ENCODE measurements at places on chromosomes 12 and 14.

DNA sequence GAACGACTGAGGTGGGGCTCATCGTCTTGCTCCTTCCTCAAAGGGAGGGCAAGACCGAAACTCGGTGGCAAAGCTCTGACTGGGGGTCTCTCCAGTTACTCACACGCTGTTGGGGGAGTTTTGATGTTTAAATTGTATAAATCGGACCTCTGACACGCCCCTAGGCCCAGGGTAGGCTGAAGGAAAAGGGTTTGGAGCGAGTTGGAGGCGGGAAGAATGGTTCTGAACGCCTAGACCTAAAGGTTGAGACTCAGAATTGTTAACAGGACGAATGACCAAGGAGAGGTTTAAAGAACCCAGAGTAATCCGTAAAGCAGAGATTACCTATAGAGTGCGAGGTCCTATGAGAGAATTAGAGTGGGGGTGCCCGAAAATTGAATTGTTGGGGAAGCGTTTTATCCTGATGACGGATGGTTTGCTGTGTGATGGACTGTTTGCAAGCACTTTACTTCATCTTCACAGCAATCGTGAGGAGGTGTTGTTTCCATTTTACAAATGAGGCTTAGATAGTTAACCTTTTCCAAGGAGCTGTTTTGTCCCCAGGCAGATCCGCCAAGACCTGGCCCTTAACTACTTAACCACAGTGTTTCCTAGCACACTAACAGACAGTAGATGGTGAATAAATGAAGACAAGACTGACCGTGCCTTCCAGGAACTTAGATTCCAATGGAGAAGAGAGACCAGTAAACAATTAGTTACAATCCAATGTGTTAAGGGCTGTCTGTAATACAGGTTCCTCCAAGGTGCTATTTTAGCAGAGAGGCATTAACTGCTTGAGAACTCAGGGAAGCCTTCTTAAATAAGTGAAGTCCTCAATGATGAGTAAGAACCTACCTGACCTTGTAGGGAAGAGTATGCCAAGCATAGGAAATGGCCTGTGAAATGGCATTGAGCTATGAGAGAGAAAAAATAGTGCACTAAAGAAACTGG lies 929 bp upstream of the UBE2N start:
- DNase-seq, result no peak

- no peak for DNase-seq
Observed at GRCh38 chr14:59265808-59266207, 77.3 kb downstream of the DAAM1 start.

GRCh38 chr14:34051966-34052657 lies 101.2 kb upstream of the EGLN3 start:
- no peak for DNase-seq

DNA sequence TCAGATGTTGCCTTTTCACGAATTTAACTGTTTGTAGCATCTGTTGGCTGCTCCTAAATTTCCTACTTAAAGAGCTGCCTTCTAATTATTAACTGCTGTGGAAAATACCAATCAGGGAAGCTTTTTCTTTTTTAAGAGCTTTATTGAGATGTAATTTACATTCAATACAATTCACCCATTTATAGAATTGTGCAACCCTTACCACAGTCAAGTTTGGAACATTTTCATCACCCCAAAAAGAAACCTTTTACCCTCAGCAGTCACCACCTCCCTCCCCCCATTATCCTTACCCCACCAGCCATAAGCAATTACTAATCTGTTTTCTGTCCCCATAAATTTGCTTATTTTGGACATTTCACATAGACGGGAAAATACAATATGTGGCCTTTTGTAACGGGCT lies 1.4 kb downstream of the PCNX4 start:
- no peak for DNase-seq

GRCh38 chr12:57430112-57430930 lies 522 bp downstream of the R3HDM2 start:
- DNase-seq, result no peak

GRCh38 chr12:93894391-93895088 lies 217.4 kb downstream of the CRADD start:
- no peak for DNase-seq

DNA sequence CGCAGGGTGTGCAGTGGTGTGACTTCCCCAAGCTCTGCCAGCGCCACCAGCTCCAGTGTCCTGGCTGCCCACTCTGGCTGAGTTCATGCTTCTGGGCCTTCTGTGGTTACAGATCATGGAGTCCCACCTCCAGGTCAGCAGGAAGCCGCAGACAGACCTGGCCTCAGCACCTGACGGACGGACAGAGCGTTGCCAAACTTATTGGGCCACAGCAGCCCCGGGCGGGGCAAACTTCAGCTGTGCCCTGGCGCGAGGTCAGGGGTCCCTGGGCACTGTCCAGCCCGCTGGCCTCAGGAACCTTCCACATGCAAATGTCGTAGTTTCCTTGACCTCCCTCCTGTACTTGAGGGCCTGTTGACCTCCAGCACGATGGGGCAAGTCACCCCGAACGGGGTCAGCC lies 11.2 kb downstream of the GPR132 start:
- DNase-seq, result no peak

DNA sequence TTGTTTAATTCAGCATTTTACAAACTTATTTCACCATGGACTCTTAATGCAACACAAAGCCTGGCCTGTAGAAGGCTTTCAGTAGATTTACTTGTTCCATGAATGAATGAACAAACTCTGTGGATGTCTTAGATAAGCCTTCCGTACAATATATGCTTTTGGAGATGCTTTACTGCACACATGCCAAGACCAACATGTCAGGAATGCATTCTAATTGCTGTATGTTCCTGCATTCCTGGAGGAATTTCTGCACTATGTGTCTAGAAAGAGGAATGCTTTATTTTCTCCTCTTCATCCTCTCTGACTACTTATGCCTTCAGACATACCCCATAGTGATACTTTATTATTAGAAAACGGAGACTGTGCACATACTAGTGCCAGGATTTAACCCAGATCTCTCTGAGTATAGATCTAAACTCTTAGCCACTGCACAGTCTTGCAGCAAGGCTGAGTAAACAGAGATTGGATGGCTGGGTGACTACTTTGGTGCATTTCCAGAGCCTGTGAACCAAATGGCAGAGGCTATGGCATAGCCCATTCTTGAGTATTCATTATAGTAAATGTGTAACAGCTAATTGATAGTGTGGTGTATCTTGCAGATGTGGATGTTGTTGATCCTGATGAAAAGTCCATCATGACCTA lies 108.2 kb downstream of the SYNE2 start:
- no peak for DNase-seq

DNA sequence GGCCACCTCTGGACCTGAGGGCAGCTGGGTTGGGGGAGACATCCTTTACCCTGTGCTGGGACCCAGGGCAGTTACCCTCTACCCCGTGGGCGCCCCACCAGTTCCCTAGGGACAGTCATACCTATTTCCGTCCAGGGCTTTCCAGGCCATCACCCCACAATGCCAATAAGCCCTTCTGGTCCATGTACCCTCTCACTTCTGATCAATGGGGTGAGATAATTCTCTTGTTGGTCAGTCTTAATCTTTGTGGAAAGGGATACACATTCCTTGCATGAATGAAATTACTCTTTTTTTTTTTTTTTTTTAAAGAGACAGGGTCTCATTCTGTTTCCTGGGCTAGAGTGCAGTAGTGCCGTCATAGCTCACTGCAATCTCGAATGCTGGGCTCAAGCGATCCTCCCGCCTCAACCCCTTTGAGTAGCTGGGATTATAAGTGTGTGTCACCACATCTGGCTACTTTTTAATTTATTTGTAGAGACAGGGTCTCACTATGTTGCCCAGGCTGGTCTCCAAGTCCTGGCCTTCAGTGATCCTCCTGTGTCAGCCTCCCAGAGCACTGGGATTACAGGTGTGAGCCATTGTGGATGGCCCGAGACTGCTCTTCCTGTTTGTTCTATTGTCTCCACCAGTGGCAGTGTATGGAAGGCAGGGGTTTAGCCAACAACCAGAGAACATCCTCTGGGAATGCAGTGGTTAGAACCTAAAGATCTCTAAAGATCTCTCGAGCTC lies 46.3 kb upstream of the STON2 start:
- DNase-seq, result no peak

DNA sequence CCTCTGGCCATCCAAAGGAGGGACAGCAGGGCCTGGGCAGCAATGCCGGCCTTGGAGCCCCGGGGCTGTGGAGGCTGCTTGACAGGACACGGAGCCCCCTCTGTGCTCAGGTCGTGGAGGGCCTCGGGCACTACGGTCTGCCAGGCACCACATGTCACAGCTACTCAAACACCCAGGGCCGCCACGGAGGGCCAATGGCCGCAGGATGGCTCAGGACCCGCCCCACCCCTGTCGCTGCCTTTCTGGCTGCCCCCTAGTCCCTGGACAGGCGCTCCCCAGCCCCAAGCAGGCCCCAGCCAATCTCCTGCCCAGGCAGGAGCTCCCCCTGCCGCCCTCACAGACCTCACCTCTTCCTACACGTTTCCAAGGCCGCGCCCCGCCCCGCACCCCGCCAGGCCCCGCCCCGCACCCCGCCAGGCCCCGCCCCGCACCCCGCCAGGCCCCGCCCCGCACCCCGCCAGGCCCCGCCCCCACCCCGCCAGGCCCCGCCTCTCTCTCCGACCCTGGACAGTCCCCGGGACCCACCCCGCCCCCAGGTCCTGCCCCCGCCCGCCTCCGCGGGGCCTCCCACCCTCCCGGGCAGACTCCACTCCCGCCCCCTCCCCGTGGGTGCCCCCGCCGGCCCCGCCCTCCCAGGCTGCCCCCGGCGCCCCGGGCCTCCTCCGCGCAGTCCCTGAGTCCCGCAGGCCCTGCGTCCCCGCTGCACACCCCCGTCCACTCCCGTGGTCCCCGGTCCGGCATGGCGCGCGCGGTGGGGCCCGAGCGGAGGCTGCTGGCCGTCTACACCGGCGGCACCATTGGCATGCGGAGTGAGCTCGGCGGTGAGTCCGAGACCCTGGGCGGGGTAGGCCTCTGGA lies at the start of gene ASPG:
Gene ASPG (plus strand): TSS at position 669 of the 857 bp plus-strand sequence. CDS start 71 bp downstream, at position 740.
- peak; percentile 34 for DNase-seq

- DNase-seq, result peak; percentile 1
Observed at GRCh38 chr12:26704684-26705460, 128.1 kb downstream of the ITPR2 start.

DNA sequence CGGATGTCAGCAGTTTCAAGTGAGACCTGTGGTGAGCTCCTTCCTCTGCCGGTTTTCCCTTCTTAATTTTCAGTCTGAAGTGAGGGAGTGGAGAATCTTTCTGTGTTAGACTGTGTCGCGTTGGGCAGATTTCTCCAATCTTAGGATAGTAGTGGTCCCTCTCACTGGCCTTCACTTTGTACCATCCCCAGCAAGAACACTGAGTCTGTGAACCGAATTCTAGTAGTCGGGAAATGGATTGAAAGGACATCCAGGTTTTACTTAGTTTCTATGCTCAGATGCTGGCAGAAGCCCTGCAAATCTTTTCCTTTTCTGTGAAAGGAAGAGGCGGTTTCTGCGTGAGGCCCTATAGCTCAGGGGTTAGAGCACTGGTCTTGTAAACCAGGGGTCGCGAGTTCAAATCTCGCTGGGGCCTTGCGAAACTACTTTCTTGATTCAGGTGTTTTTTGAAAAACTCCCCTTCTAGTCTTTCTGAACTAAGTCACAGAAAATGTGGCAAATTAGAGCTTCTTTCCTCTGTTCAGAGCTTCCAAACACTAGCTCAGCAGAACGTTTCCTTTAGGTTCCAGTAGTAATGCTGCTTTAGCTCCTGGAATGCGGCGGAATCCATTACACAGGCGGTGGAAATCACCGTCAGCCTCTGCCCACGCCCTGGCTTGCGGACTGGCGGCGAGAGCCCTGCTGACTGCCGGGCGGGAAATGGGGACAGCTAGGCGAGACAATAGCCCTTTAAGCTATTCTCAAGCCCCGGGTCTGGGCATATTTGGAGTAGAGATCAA lies 2.8 kb upstream of the RNASE4 start:
- DNase-seq, result peak; percentile 78

GRCh38 chr12:87302126-87302745 lies 727.0 kb downstream of the C12orf50 start:
- no peak for DNase-seq

DNA sequence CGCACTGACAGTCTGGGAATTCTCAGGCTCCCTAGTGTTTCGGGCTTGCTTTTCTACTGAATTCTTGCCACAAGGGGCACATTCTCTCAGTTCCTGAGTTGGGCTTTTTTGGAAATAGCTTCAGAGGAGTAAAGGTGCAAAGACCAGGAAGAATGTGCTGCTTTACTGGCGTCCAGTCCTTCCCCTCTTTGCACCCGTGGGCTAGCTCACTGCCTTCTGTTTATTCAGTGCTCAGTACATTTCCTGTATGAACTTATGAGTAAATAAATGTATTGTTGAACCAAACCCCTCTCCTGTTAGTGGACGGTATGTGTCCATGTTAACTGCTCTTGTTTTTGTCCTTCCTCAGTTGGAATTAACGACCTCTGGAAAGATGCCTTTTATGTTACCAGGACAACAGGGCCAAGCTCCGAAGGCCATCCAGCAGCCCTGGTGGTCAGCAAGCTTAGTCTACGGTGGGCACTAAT lies 24.0 kb downstream of the GSG1 start:
- no peak for DNase-seq

DNA sequence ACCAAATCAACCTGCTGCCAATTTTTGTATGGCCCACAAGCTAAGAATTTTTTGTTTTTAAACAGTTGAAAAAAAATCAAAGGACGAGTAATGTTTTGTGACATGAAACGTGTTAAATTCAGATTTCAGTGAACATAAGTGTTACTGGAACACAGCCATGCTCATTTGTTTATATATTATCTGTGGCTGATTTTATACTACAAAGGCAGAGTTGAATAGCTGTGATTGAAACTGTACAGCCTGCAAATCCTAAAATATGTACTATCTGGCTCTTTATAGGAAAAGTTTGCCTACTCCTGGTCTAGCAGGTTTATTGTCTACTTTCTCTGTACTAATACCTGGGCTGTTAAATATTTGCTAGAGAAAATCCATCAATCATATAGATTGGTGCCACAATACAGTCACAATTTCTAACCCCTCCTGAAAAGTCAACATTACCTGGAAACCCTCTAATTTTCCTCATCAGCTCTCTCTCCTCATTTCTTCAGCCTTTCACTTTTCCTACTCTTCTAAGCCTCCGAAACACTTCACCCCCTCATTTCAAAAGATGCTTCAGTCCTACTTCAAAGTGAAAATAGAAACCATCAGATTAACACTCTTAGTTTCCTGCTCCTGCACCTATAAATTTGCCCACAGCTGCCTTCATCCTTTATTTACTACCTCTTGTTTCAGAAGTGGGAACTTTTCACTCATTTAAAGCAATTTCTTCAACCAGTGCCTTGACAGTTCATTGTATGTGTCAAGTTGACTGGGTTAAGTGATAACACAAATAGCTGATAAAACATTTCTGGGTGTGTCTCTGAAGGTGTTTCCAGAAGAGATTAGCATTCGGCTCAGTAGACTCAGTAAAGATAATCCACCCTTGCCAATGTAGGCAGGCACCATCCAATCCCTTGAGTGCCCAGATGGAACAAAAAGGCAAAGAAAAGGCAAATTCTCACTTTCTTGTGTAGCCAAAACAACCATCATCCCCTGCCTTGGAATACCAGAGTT lies 18.0 kb upstream of the C2CD5 start:
- DNase-seq, result no peak

- no peak for DNase-seq
Observed at GRCh38 chr12:75481774-75482173, 1.2 kb downstream of the GLIPR1 start.

GRCh38 chr12:57844709-57845477 lies 1.6 kb downstream of the CTDSP2 start:
- DNase-seq, result no peak
